NCI-H2081 (cell line): ENCODE measurements at places on chromosomes 2 and 18.

DNA sequence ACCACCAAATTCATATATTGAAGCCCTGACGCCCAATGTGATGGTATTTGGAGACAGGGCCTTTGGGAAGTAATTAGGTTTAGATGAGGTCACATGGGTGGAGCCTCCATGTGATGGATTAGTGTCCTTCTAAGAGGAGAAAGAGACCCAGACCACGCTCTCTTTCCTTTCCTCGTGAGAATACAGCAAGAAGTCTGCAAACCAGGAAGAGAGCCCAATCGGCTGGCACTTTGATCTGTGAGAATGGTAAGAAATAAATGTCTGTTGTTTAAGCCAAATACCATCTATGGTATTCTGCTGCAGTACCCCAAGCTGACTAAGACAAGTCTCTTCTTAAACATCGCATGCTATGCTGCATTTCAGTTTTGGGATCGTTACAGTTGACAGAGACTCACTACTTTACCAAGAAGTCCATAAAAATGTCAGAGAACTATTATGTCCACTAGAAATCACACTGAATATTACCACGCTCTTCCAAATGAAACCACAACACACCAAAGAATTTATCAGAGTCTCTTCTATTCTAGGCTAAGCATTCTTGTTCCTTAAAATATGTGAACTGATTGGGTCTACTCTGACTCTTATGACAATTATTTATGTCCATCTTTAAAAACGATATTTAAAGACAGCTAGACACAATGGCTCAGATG lies 48.5 kb downstream of the LPIN2 start:
- no peak for DNase-seq

DNA sequence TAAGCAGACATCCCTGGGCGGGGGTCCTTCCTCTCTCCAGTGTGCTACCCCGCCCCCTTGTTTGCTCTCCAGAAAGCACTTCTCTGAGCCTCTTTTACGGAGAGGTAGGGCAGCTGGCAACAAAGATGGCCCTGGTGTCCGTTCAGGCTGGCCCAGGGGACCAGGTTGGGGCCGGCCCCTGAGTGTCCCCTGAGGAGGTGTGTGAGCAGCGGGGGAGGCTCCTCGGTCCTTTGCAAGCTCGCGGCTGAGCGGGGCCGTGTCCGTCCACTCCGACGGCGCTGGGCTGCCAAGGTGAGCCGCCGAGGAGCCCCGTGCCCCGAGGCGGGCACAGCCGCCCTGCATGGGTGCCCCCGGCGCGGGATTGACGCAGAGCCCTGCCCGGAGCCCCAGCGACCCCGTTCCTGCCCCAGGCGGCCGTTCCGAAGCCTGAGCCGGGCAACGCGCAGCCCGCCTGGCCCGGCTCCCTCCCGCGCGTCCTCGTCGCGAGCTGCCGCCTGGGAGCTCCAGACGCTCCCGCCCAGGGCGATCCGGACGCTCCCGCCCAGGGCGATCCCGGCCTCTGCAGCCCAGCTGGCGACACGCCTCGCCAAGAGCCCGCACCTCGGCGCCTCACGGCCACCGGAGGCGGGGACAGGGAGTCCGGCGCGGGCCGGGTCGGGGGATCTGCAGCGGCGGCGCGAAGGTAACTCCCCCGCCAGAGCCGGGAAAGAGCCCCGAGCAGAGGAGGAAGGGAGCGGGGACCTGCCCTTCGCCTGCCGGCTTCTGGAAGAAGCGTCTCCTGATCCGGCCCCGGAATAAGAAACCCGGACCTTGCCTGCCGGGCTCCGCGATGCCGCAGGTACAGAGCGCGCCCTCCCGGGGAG lies at the start of gene PROKR1:
Gene PROKR1, plus strand, starts transcription at position 569 of the 863 bp plus-strand sequence. CDS start 2,243 bp downstream, outside the sequence.
- peak; percentile 1 for DNase-seq

- no peak for DNase-seq
These were observed 501.6 kb upstream of the GYPC start for GRCh38 chr2:126154256-126154785.

GRCh38 chr2:172098287-172098649 lies 4.4 kb downstream of the DLX2 start:
- DNase-seq = no peak

DNA sequence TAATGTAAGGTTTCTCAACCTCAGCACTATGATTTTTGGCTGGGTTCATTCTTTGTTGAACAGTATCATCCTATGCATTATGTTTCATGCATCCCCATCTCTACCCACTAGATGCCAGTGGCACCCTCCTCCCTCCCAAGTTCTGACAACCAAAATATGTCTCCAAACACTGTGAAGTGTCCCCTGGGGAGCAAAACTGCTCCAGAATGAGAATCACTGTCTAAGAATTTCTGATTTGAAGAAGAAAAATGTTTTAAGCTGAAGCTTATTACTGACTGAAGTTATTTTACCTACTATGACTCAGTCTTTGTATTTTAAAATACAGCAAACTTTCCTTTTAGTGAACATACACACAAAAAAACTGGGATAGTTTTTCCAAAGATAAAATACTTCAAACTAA lies 3.4 kb downstream of the THADA start:
- DNase-seq = no peak

- DNase-seq = no peak
These were observed 97.8 kb downstream of the RTN4 start for GRCh38 chr2:54952425-54952824.

- DNase-seq = no peak
These were observed 43.4 kb downstream of the GREB1 start for GRCh38 chr2:11577101-11577883.

DNA sequence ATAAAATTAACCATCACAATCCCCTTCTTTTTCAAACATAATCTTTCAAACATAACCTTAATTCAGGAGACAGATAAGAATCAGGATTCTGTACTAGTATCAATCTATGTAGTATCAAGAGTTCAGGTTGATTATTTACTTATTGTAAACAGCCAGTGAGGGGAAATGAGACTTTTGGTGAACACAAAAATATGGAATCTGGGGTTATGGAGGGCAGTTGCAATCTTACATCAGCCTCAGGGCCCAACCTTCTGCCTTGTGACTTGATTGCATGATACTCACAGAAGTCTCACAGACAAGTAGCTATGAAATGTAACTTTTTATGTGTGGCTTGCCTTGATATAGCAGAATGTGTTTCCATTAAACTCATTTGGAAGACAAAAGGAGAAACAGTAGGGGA lies 262.7 kb upstream of the THSD7B start:
- DNase-seq = no peak

GRCh38 chr2:17620841-17621240 lies 80.3 kb downstream of the VSNL1 start:
- no peak for DNase-seq

GRCh38 chr2:173991856-173992588 lies 26.8 kb upstream of the SP3 start:
- DNase-seq = no peak

- no peak for DNase-seq
These were observed 501.6 kb upstream of the TNP1 start for GRCh38 chr2:217361483-217361880.
